ENCODE measurements at places on chromosomes 1 and 21.

DNA sequence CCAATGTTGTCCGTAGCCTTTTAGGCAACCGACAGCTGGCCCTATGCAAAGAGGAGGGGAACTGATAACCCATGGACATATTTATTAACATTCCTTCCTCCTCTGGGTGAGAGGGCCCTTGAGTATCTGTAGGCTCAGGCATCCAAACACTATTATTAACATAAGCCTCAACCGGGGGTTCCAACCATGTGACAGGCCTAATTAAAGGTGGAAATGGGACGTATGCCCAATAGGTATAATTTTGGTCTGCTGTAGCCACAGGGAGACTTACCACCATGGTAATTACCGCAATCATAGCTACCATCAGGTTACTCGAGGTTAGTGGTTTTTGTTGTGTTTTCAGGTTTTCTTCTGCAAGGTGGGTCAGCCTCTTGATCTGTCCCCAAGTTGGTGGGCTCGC is 5.3 kb downstream of the DAP3 start:
- no peak for DNase-seq

GRCh38 chr21:45620201-45620923 is 23.2 kb upstream of the PCBP3 start:
- no peak for DNase-seq

- no peak for DNase-seq
Measured at GRCh38 chr1:14324248-14324630, 274.2 kb upstream of the KAZN start.

DNA sequence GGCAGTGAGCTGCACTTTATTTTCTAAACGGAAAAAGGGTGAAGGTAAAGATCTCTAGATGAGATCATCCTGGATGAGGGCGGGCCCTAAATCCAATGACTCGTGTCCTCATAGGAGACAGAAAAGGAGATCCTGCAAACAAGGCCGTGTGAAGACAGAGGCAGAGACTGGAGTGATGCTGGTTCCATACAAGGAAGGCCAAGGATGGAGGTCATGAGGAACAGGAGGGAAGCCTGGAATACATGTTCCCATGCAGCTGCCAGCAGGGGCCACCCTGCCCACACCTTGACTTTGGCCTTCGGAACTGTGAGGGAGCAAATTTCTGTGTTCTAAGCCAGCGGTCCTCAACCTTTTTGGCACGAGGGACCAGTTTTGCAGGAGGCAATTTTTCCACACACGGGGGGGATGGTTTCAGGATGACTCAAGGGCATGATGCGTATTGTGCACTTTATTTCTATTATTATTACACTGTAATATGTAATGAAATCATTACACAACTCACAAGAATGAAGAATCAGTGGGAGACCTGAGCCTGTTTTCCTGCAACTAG is 94.3 kb downstream of the PSMG1 start:
- no peak for DNase-seq

DNA sequence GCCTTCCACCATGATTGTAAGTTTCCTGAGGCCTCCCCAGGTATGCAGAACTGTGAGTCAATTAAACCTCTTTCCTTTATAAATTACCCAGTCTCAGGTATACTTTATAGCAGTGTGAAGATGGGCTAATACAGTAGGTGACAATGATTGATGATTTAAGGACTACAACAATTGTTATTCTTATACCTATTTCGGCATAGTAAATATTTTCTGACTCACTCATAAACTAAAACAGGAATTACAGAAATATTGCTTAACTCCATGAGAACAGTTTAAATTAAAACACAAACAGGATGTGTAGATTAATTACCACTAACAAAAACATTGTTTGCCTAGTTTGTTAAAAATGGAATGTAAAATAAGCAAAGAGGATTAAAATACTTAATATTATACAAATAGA is 839.9 kb downstream of the LTN1 start:
- DNase-seq, result no peak

Measured in CD4-positive, CD25-positive, alpha-beta regulatory T cell (primary cell).